Naive thymus-derived CD4-positive, alpha-beta T cell (primary cell): ENCODE measurements at places on chromosomes 2 and 18. TPM values are rescaled to one million over a fixed set of nuclear protein-coding genes. Genes with fewer than 3 reads are reported as not detected.

STRN gene
- total RNA-seq, result 26.9 TPM

TEX44 gene
- not detected for total RNA-seq

DNA sequence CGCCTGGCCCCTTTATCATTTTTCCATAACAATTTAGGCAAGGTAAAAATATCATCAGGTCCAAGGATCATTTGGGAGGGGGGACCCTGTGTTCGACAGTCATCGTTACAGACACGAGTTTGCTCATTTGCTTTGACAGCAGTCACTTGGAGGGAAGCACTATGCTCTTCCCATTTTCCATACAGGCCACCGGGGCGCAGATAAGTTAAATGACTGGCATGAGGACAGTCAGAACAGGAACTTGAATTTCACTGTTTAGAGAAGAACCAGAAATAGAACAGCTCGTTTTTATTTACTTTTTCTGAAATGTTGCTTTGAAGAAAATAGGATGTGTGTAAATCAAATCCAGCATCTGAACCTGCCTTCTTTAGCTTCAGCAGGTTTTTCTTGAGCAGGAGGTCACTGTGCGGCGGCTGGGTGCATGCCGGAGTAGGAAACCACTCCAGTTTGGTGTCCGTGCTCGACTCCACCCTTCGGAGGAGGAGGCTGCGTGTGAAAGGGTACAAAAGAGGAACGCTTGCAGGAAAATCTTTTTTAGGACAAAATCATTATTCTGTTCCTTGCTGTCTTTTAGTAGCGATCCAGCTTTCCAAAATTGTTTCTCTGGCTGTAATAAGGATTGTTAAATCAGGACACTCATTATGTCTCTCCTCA, 15.2 kb downstream of the NPAS2 start:
- no peaks in the 10 kb centered on the region for H3K4me1 ChIP-seq
- no peaks in the 10 kb centered on the region for H3K36me3 ChIP-seq
- no peak overlapping the region for H3K27ac ChIP-seq
- H3K4me3 ChIP-seq, result no peak overlapping the region
- no peaks in the 10 kb centered on the region for H3K27me3 ChIP-seq
- no peak for DNase-seq

- H3K4me1 ChIP-seq, result no peaks in the 10 kb centered on the region
- H3K27me3 ChIP-seq, result no peaks in the 10 kb centered on the region
- H3K27ac ChIP-seq, result no peak overlapping the region
- no peak overlapping the region for H3K4me3 ChIP-seq
- H3K36me3 ChIP-seq, result no peaks in the 10 kb centered on the region
- no peak for DNase-seq
These were observed 176.4 kb upstream of the REV1 start for GRCh38 chr2:99666256-99666655.

DNA sequence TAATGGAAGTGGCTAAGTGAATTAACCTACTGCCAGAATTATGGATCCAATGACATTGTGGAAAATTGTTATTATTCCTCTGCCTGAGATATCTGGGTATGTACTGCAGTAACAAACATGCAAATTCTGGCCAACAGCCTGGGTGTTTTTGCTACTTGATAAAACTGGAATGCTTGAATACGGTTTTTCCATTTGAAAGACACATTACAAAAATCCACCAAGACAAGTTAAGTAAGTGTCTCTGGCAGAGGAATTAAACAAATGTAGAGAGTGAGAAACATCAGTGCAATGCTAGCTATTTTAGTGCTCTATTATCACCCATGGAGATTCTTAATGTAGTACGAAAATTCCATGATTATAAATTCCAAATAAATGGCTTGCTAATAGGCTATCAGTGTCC, 312.4 kb upstream of the MEIS1 start:
- H3K27ac ChIP-seq, result no peak overlapping the region
- no peaks in the 10 kb centered on the region for H3K27me3 ChIP-seq
- H3K4me3 ChIP-seq, result no peak overlapping the region
- no peaks in the 10 kb centered on the region for H3K4me1 ChIP-seq
- H3K36me3 ChIP-seq, result no peaks in the 10 kb centered on the region

- no peak overlapping the region for H3K27ac ChIP-seq
- H3K27me3 ChIP-seq, result no peaks in the 10 kb centered on the region
- no peak for DNase-seq
- no peaks in the 10 kb centered on the region for H3K36me3 ChIP-seq
- no peak overlapping the region for H3K4me3 ChIP-seq
These were observed 590.2 kb downstream of the EPHA4 start for GRCh38 chr2:220981926-220982325.

GRCh38 chr2:108477099-108477498, 28.1 kb downstream of the GCC2 start:
- no peak overlapping the region for H3K4me3 ChIP-seq
- H3K27me3 ChIP-seq, result no peaks in the 10 kb centered on the region
- DNase-seq, result no peak
- no peaks in the 10 kb centered on the region for H3K4me1 ChIP-seq
- no peak overlapping the region for H3K27ac ChIP-seq
- peaks cover 28% of the 10 kb centered on the region for H3K36me3 ChIP-seq

DNA sequence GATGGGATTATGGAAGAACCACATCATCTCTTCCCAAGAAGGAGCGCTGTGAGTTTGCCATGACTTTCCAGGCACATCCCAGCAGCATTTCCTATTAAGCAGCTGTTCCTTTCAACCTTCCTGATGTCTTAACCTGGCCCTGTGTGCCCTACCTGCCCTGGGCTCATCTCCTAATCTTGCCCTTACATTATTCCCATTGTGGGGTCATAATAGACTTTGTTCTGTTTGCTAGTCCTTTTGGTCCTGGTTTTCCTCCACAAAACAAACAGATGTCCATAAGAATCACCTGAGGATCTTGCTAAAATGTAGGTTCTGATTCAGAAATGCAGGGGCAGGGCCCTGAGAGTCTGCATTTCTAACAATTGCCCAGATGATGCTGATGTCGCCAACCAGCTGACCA, 38.6 kb upstream of the TANK start:
- no peak overlapping the region for H3K4me3 ChIP-seq
- H3K36me3 ChIP-seq, result no peaks in the 10 kb centered on the region

GRCh38 chr2:23510471-23510870, 125.5 kb downstream of the KLHL29 start:
- no peak overlapping the region for H3K27ac ChIP-seq
- no peaks in the 10 kb centered on the region for H3K36me3 ChIP-seq
- H3K4me1 ChIP-seq, result no peaks in the 10 kb centered on the region
- H3K27me3 ChIP-seq, result no peaks in the 10 kb centered on the region

DNA sequence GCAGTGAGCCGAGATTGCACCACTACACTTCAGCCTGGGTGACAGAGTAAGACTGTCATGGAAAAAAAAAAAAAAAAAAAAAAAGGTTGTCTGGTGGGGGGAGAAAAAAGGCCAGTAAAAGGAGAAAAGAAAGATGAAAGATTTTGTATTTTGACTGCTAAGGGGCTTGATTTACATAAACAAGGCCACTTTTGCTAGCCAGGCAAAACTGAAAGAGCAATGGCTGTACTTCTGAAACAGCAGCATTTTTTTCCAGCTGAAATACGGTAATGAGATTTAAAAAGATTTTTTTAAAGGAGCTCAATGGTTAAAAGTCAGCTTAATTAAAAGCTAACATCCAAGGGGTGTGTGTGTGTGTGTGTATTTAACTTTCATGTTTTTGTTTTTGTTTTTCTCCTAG, 11.3 kb upstream of the OXER1 start:
- H3K36me3 ChIP-seq, result no peaks in the 10 kb centered on the region
- no peak overlapping the region for H3K27ac ChIP-seq
- H3K4me3 ChIP-seq, result no peak overlapping the region
- no peak for DNase-seq

DNA sequence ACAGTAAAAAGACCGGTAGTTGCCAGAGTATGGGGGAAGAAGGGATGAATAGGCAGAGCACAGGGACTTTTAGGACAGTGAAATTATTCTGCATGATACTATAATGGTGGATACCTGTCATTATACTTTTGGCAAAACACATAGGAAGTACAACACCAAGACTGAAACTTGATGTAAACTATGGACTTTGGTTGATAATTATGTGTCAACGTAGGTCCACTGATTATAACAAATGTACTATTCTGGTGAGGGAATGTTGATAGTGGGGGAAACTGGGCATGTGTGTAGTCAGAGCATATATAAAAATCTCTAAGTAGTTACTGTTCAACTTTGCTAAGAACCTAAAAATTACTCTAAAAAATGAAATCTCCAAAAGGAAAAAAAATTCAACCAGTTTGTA, 629.7 kb downstream of the CCDC85A start:
- DNase-seq, result no peak
- no peak overlapping the region for H3K27ac ChIP-seq
- no peaks in the 10 kb centered on the region for H3K27me3 ChIP-seq
- no peaks in the 10 kb centered on the region for H3K36me3 ChIP-seq
- H3K4me3 ChIP-seq, result no peak overlapping the region

- peaks cover 25% of the 10 kb centered on the region for H3K36me3 ChIP-seq
- H3K4me3 ChIP-seq, result no peak overlapping the region
These were observed 31.0 kb downstream of the TMEM87B start for GRCh38 chr2:112085916-112086669.
